AG08396 (cell line): ENCODE measurements at places on chromosomes 4 and X.
A peak's percentile ranks its signal among the peaks of the same experiment; 100 is the strongest.

DNA sequence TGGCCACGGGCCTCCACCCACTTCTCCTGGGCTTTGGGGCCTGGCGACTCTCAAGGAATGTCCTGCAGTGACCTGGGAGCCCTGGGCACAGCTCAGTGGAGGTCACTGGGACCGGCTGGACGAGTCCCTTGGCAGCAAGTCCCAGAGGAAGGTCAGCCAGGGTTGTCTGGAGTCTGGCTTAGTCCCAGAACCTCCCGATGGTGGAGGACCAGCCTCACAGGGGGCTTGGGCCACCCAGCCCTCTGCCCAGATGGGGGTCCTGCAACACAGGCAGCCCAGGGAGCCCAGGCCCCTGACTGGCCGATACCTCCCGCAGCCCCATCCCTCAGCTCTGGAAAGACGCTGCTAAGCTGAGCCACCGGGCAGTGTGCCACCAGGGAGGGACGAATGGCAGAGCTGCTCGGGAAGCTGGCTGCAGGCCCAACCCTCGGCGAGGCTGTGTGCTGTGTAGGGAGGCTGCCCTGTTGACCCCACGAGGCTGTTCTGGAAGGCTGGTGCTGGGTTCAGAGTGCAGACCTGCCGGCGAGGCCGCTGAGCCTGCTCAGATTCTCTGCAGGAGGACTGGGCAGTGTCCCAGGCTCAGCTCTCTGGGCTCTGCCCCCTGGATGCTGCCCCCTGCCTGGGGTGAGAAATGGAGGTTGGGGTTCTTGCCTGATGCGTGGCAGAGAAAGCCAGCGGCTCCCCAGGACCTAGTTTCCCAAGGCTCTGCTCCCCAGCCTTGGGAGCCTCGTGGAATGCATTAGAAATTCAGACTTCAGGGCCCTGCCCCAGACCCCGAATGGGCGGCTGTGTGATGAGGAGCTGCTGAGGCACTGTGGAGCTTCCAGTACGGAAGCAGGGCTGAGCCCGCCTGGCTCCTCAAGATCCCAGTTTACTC, 61.7 kb downstream of the ADRA2C start:
- DNase-seq, result peak; percentile 84

- DNase-seq, result no peak
These were observed 58.4 kb upstream of the CCDC149 start for GRCh38 chr4:24971192-24971591.

DNA sequence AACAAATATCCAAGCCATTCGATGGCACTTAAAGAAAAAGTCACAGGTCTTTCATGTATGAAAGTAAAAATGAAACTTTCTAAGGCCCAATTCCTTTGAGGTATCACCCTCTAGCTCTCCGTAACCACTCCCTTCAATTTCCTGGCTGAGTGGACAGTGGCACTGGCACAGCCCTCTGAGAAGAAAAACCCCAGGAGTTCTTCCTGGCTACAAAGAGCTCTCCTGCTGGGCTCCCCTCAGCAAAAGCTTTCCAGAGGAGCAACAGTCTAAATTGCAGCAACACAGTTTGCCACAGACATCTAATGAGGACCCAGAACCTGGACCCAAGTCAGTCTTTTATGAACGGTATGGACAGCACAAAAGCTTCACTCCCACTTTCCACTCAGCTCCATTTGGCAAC, 71.8 kb downstream of the FUNDC1 start:
- DNase-seq, result no peak

GRCh38 chr4:86976801-86977485, 42.1 kb downstream of the AFF1 start:
- no peak for DNase-seq

GRCh38 chr4:165375465-165375864, 3.3 kb upstream of the CPE start:
- no peak for DNase-seq

DNA sequence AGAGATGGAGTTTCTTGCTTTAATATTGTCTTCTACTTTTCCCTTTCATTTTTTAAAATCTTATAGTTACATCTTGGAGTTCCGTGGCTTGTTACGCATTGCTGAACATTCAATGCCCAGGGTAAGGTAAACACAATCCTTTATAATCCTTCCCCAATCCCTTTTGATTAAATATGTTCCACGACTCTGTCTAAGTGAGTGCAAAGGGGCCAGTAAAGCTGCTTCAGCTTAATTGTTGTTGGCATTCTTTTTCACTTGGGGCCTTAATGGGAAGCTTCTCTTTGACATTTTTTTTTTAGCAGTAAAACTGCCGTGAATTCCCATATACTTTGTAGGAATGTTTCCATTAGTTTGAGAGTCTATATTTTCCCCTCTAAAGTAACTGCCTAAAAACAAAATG, 1028.1 kb downstream of the C4orf33 start:
- no peak for DNase-seq

- peak; percentile 72 for DNase-seq
These were observed 2.9 kb downstream of the ARHGAP4 start for GRCh38 chrX:153922932-153923857.

DNA sequence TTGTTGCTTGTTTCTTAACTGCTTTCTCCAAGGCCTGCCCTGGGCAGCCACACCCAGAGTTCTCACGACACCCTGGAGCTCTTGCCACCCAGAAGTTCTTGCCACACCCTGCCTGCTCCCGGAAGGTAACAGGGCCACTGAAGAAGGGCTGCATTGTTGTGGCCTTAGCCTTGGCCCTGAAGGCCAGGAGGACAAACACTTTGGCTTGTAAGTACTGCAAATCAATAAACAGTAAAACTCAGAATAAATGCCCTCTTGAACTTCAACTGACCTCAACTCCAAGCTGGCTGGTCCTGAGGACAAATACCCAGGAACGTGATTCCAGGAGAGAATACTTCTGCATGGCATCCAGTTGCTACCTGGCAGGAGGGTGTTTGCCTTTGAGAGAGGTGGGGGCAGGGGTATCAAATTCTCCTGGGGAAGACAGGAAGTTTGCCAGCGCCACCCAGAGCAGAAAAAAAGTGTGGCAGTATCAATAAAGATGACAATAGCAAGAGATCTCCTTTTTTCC, 54.1 kb downstream of the TLR10 start:
- no peak for DNase-seq
